ENCODE measurements at places on chromosomes 1 and 21. TPM values are rescaled to one million over a fixed set of nuclear protein-coding genes. Genes with fewer than 3 reads are reported as not detected.

DNA sequence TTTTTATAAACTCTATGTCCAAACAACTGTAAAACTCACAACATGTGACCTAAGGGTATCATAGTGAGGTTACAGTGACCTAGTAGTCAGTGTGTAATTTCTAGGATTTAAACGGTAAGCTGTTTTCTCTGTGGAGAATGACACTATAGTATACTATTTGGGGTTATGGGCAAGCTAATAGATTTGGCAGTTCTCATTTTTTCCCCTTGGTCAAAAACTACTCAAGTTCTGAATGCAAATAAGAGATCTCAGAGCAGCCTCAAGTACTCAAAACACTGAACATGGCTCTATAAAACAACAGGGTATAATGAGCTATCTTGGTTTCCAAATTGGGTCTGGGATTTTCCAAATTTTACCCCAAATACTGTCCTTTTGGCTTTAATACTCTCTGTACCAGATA is 88.5 kb upstream of the HMCN1 start:
- DNase-seq: no peak

- DNase-seq: peak; percentile 18
Measured at GRCh38 chr1:224014330-224014649, 99.6 kb upstream of the FBXO28 start.

GPATCH2 gene
- total RNA-seq: 12.4 TPM

- DNase-seq: no peak
Measured at GRCh38 chr21:39004634-39005501, 178.4 kb downstream of the PSMG1 start.

DNA sequence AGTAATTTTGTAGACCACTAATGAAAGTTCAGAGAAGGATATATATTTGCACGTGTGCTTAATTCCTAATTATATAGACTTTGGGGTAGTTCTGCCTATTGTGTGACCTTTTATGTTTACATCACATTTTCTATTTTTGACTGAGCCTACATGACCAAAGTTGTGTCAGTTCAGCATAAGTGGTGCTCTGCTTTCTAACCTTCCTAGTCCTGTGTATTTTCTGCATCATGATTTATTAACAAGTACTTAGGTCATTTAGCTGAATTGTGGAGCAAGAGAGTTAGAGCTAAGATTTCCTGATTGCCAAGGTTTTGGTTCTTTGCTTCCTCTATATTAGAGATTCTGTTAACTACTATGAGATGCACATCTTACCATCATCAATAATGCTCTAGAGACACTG is 176.0 kb downstream of the C1orf21 start:
- DNase-seq: no peak

- no peak for DNase-seq
Measured at GRCh38 chr1:7008975-7009740, 223.9 kb downstream of the CAMTA1 start.

DNA sequence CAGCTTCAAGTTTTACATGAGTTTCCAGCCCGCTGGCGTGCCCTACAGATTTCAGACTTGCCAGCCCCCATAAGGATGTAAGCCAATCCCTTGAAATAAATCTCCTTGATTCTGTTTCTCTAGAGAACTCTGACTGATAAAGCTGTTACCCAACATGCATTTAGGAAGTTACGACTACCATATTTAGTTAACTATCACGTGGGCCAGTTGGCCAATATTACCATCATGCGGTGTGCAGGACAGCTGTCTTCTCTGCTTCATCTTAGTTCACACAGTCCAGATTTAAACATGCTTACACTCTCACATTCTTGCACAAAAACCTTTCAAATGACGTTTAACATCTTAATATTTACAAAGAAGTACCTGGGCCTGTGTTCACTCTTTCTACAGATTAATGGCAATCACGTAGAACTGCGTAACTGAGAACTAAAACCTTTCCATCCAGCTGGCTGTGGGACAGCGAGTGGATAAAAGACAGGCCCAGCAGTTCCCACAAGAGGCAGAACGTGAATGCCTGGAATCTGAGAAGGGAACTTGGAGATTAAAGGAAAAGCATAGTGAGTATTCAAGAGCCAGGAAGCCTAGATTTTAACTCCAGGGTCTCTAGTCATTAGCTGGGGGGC is 20.8 kb downstream of the FAM177B start:
- DNase-seq: no peak

DNA sequence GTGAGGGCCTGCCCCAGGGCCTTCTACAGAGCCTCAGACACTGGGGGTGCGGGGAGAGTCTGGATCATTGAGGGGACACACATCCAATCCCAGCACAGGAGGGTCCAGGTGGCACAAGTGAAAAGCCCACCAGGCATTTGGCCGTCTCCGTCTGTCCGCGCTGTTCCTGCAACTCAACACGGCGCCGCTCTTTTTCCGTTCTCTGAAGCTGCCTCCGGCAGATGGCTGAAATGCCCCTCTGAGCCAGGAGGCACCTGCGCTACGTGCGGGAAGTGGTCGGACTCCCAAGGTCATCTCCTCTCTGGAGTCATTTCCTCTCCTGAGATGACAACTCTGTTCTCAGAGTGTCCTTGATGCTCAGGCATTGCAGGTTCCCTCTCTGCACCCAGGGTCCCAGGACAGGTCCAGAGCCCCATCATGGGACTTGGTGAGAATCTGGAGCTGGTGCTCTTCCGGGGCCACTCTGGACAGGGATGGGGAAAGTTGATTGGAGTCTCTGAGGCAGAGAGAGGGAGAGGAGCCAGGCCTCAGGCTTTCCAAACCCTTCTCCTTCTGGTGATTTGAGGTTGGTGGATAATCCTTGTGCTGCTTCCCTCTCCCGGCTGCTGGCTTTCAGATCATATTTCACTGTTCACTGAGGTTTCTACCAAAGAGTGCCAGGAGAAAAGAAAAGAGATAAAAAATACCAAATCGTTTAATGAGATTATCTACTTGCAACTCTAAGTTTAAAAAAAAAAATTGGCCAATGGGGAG is 14.0 kb upstream of the MIXL1 start:
- peak; percentile 18 for DNase-seq

BSND gene
- total RNA-seq: not detected

GRCh38 chr21:39316729-39317128 is 3.3 kb upstream of the BRWD1 start:
- no peak for DNase-seq

GRCh38 chr1:40310983-40311642 is 6.0 kb downstream of the COL9A2 start:
- no peak for DNase-seq

- DNase-seq: no peak
Measured at GRCh38 chr1:190367200-190367599, 110.5 kb downstream of the BRINP3 start.

DNA sequence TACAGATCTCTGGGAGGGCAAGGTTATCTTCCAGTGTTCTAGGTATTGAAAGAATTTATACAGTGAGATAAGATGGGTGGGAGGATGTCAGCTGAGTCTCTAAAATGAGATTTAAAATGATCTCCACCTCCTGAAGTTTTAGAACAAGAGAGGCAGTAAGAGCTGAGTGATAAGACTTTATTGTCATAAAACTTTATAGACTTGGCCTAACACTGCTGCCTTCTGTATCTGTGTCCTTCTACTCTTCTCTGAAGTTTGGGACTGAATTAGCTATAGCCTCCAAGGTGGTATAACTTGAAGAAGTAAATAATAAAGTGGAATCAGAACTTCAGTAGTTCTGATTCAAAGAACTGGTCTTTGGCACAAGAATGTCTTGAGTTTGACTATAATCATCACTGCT is 48.3 kb downstream of the SUCO start:
- no peak for DNase-seq

SAMD11 gene
- 3.4 TPM for total RNA-seq

DNA sequence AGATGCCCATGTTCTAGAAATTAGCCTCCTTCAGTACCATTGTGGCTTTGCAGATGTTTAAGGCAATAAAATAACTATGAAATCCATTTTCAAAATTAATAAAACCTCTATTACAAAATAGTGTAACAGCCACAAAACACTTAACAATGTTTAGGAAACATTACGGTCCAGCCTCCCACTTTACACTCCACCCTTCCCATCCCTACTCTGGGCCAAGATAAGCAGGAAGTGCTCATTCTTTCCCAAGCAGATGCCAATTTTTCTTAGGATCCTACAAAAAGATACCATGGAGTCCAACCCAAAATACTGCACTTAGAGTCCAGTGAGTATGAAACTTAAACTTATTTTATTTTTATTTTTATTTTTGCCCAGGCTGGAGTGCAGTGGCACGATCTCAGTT is 150.8 kb downstream of the NR5A2 start:
- no peak for DNase-seq

DNA sequence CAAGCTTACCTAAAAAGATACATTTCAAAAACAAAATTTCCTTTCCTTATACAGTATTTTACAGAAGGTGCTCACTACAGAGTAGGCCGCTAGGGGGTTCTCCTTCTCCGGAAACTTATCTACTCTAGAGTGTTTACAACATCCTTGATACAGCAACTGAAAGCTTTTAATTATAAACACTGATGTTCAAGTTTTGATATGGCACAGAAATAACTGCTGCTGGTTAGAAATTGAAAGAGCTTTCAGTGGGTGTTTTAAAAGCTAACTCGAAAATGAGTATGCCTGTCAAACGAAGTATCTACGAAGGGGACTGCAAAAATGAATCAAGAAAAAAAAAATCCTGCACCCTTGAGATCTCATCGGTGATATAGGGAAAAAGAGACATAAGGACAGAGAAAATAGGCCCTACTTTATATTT is 1.0 kb downstream of the YOD1 start:
- DNase-seq: peak; percentile 47

DNA sequence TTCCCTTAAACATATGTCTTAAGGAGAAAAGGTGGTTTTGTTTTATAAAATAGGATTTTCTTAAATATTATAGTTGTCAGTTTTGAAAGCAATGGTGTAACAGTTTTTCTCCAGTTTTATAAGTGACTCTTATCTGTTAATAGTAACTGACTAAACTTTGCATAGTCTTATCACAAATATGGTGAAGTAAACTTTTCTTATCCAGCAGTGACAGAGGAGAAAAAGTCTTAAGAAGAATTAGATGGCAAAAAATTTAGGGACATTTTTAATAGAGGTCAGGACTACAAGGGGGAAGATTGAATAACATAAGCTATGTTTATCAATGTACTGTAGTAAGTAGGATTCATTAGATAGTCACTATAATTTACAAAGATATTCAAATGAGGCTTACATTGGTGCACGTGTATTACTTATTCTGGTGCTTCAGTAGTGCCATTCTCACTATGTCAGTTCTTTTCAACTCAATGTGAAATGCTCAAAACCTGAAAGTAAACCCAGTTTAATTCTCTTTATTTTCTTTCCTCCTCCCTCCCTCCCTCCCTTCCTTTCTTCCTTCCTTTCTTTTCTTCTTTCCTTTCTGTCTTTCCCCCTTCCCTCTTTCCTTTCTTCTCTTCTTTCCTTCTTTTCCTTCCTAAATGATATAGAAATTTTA is 26.1 kb downstream of the F3 start:
- no peak for DNase-seq

DNA sequence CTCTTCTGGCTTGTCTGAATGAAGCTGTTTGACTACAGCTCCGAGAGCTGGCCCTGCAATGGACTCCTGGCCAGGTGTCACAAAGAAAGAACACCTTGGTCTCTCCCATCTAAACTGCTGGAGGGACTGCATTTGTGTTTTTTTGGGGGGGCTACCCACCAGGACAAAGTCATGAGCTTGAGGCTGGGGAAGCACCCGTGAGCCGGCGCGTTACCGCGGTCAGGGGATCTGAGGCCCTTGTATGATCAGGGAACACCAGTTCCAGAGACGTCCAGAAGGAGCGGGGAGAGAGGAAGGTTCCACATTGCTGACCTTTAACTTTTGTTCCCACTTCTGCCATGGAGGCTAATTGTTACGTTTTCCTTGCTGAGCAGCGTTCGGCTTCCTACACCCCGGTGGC is 84.5 kb upstream of the C1orf174 start:
- DNase-seq: no peak

PROK1 gene
- not detected for total RNA-seq

DNA sequence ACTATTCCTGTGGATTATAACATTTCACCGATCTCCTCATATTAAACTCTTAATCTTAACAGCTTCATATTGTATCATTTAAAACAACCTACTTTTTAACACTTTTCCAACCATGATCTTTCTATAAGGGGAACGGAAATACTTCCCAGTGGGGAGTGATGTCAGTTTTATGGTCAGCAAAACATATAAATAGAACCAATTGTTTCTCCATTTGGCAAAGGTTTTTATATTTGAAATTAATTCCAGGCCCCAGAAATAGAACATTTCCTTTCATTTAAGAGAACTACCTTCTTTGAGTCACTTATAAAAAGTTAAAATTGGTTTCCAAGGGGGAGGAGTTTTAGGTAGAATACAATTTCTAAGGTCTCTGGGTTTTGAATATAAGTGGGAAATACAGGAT is 189.6 kb downstream of the TGFBR3 start:
- DNase-seq: no peak

GRCh38 chr21:33249331-33250002 is 16.7 kb upstream of the IL10RB start:
- no peak for DNase-seq

DNA sequence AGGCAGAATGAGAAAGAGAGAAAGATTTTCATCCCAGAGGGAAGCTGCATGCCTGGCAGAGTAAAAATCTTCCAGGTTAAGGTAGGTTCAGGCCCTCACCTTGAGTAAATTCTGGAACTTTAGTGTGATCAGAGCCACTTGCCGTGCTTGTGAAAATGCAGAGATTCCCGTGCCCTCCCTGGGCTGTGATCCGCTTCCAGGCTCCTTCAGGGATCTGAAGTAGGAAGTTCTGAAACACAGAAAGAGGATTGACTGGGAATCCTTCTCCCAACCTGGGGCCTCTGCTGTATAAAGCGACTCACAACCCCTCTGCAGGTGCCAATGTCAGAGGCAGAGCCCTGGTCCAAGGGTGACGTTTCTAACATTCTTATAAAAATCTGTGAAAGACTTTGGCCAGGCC is 26.6 kb downstream of the NUAK2 start:
- no peak for DNase-seq

GRCh38 chr1:68725001-68725752 is 228.3 kb upstream of the DEPDC1 start:
- no peak for DNase-seq

- DNase-seq: peak; percentile 43
Measured at GRCh38 chr1:51877434-51878307, 856 bp downstream of the NRDC start.

CRABP2 gene
- 1.5 TPM for total RNA-seq

CFAP298 gene
- 32.5 TPM for total RNA-seq
